ENCODE measurements at places on chromosomes 12 and 14.
A peak's percentile ranks its signal among the peaks of the same experiment; 100 is the strongest.

DNA sequence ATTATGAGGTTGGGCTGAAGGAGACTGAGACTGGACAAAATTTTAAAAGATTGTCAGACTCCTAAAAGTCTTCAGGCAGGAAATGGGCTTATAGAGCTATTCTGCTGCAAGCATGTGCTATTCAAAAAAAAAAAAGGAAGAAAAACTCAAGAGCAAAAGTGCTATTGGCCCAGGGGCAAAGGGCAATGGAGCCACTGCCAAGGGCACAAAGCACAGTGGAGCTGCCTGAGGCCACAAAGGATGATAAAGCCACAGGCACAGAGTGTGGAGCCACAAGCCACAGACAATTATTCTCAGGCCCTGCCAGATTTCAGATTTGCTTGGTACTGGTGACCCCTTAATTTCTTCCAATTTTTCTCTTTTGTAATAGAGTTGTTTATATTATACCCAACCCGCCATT lies 29.6 kb upstream of the GRIN2B start:
- DNase-seq, result no peak

GRCh38 chr14:99250636-99251208 lies 21.3 kb downstream of the BCL11B start:
- DNase-seq, result no peak

DNA sequence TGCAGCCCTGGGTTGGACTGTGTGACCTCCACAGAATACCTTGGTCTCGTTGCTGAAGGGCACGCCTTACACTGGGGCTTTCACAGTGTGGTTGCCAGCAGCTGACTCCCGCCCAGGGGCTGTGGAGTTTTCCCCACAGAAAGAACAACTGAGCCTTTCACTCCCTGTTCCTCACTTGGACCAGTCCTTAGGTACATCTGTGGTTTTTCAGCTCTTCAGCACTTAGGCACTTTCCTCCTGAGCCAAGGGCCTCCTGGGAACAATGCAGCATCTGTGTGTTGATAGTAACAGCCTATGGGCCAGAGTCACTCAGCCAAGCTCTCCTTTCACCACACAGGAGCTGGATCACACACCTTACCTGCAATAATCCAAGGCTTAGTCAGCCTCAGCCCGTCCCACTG lies 25.0 kb downstream of the ERP27 start:
- no peak for DNase-seq

DNA sequence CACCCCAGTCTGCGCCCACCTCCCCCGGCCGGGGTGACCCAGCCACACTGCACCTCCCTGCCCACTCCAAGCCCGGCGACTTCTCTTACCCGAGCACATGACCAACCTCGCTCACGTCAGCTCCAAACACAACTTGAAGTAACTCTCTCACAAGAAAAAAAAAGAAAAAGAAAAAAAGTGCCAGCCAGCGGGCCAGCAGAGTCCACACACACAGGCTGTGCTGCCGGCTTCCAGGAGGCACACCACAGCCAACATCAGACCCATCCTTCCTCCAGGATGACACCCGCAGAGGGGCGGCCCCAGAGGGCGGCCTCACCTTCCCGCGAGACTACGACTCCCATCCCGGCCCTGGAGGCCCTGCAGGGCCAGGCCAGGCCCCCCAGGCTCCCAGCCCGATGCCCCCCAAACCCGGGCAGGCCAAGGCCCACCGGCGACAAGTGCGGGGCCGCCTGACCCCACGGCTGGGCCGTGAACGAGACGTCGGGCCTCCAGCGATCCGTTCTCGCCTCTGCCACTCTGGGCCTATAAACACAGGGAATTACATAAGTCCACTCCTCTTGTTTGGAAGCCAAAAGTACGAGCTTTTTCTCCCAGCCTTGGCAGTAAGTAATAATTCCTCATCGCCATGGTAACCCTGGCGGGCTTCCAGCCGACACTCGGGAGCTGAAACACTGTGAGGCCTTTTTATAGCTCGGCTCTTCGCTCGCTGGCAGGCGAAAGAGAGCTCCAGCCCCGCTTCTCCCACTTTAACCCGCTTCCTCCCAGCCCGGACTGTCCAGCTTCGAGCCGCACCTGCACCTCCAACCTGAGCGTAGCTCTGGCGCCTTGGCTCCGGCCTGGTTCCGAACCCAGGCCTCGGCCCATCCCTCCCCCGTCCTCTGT lies 49.1 kb downstream of the NCOR2 start:
- peak; percentile 92 for DNase-seq

DNA sequence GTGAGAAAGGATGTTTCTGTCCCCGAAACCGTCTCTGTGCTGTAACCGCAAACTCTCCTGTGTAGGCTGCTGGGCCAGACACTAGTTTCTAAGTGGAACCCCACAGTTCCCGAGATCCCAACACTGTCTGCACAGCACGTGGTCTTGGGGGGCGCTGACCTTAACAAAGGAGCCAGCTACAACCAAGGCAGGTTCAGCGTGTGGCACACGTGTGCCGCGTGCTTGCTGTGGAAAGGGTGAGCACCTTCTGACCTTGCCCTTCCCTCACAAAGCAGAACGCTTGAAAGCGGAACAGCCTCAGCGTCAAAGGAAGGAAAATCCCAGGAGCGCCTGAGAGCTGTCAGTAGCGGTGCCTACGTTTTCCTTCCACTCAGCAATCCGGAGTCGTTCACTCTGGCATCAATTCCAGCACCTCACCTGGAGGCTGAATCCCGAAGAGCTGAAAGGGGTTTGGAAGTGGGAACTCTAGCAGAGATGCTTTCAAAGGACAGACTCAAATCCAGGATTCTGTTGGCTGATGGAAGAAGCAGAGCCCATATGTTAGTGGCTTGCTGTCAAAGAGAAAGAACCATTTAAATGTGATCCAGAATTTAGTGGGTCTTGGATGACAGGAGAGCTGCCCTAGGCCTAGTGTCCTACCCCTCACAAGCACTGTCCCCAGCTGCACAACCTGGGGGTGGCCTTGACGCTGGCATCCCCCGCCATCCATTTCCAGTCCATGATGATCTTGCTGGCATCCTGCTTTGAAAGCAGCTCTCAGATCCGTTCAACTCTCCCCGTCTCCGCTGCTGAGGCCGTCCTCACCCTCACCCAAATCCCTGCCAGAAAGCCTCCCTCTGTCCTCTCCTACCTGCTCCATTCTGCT lies 27.1 kb downstream of the CCDC92 start:
- no peak for DNase-seq

GRCh38 chr14:104927432-104927816 lies 2.7 kb downstream of the PLD4 start:
- DNase-seq, result no peak
